ENCODE measurements at places on chromosomes 13 and 19.

DNA sequence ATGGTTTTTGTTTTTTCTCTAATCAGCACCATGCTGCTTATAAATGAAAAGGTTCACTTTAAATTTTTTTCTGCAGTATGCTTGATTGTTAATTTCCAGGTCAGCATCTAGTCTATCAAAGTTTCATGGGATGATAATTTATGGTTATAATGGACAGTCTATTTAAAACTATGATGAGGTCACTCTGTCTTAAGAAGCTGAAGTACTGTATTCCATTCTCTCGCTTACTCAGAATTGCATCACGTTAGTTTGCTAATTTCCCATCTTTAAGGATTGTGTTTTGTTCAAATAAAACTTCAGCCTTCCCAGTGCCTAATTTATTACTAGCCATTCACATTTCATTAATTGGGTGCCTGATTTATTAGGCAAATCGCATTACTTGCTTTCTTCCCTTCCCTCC is 94.3 kb downstream of the GPC6 start:
- peak; percentile 8 for DNase-seq

DNA sequence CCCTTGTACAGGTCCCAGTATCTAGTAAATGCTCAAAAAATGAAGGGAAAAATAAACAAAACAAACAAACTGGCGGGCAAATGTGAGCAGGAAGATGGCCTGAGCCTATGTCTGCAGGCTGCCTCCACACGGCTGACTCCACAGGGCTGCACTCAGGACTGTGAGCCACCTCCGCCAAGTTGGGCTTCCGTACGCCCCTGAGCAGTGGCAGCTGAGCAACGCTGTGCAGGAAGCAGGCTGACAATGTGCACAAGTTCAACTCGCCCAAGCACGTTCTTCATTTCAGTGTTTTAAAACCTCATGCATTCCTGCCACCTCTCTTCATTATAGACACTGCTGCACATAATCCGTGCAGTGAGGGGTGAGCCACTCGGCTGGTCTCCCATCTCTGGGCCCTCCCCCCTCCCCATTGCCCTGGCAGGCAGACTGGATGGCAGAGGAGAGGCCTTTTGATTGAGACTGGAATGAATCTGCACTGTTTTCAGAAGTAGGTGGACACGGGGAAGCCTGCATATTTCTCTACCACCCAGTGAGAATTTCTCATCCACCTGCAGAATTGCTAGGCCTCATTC is 915.3 kb downstream of the UQCRFS1 start:
- no peak for DNase-seq

DNA sequence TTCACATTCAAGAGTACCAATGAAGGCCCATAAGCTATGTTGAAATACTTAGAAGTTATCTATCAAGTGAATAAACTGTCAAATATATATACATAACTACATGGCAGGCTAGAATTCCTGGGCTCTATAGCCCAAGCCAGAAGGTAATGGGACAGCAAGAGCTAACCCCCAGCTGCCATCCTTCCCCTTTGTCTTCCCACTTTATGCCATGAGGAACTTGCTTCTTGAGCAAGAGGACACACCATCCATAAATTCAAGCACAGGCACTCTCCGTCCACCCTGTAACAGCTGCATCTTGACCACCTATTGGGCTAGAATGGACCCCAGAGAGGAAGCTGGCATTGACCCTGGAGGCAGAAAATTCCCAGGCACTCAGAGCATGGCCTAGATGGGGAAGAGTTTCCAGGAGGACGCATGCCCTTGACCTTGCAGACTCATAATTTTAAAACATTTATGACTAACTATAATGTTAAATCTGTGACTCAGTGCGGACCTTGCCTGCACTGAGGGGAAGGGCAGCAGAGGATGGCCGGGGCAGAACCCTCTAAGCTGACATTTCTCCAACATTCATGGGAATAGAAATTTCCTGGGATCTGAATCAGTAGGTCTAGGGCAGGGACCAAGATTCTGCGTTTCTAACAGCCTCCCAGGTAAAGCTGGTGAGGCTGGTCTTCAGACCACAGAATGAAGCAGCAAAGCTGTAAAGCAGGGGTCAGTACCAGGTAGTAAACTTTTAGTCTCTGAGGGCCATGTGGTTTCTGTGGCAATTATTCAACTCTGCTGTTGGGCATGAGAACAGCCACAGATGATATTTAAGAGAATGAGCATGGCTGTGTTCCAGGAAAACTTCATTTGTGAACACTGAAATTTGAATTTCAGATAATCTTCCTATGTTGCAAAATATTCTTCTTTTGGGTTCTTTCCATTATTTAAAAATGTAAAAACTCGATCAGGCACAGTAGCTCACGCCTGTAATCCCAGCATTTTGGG is 71.4 kb upstream of the CLDN10 start:
- DNase-seq = peak; percentile 37

DNA sequence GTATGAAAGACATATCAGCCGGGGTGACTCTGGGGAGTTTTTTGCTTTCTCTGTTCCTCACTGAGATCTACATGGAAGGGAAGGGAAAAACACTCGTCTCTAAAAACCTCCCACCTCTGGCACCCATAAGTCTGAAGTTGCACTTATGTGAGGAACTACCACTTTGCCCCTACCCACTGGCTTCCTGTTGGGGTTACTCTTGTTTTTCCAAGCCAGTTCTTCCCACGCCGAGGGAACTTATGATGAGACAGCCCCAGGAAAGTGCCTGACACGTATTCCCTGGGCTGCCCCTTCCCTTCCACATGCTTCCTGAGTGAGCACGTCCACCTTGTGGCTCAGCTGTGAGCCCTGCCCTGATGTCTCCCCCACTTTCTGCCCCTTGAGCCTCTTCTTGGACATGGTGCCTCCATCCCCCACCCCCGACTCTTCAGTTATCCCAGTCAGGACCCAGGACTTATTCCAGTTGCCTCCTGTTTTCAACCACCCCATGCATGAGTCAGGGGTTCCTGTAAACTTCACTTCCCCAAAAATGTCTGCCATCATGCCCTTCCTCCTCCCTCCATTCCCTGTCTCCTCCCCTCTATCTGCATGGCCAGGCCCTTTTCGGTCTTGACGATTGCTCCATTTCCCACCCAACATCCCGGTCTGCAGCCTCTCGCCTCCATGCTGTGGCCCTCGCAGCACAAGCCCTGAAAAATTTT is 5.1 kb upstream of the SIGLEC7 start:
- DNase-seq = no peak

GRCh38 chr13:30486230-30487074 is 20.7 kb upstream of the HMGB1 start:
- DNase-seq = no peak

- DNase-seq = peak; percentile 75
These were observed 40.8 kb downstream of the BBC3 start for GRCh38 chr19:47190167-47190727.

DNA sequence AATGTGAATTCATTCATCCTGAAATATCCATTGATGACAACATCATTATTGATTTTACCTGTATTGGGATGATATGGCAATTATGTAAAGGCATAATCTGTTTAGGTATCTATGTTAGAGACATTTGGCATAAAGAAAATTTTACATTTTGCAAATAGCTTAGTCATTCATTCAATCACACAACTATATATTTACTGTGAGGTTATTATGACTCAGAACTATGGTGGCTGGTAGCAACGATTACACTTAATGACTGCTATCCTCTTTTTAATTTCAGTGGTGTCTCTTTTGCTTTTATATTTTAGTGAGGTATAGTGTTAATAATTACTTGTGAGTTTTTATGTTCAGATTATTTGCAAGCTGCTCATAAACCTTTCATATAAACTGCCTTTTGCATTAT is 955.9 kb downstream of the SLITRK6 start:
- DNase-seq = no peak

GRCh38 chr19:30070198-30070967 is 128.3 kb downstream of the URI1 start:
- DNase-seq = no peak

- DNase-seq = no peak
These were observed 339.7 kb upstream of the EDNRB start for GRCh38 chr13:78258304-78258703.

GRCh38 chr19:34579281-34580054 is 97.5 kb downstream of the SCGB2B2 start:
- no peak for DNase-seq

- no peak for DNase-seq
These were observed 114.9 kb downstream of the PTPRS start for GRCh38 chr19:5225486-5226345.

DNA sequence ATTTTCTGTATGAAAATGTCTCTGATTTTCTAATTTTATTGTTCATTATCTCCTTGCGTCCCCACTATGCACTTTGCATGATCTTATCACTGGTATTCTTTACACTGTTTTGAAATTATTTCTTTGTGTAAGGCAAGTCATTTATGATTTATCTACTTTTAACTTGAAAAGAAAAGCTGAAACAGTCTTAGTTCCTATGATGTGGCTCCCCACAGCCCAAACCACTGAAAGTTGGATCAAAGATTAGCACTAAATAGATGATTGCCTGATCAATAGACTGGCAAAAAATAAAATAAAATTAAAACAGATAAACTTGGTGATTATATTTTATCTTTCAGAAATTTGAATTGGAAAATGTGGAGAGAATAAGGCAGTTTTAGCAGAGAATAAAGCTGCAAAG is 1101.9 kb downstream of the PCDH9 start:
- DNase-seq = no peak

- no peak for DNase-seq
These were observed 197.1 kb downstream of the VWA8 start for GRCh38 chr13:41763782-41764181.

GRCh38 chr13:99335603-99336002 is 28.4 kb upstream of the GPR183 start:
- no peak for DNase-seq

DNA sequence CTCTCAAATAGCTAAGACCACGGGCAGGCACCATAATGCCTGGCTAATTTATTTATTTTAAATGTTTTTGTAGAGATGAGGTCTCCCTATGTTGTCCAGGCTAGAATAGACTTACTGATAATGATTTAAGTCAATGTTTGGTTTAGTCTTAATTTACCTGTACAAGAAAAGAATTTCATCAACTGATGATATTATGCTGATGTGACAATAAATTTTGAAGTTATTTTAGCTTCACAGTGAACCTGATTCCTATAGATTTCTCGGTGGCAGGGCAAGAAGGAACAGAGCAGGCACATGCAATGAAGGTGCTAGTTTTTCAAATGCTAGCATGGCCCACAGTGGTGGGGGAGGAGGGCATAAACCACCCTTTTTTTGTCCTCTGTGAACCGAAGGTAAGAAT is 42.6 kb upstream of the CBY2 start:
- DNase-seq = no peak

GRCh38 chr19:31284621-31285020 is 64.6 kb downstream of the TSHZ3 start:
- no peak for DNase-seq

GRCh38 chr13:109383683-109384082 is 402.7 kb downstream of the IRS2 start:
- DNase-seq = peak; percentile 85

GRCh38 chr19:15108145-15108844 is 1.1 kb downstream of the SYDE1 start:
- DNase-seq = peak; percentile 34

- DNase-seq = no peak
These were observed 167.8 kb upstream of the SOX1 start for GRCh38 chr13:111898956-111899713.

DNA sequence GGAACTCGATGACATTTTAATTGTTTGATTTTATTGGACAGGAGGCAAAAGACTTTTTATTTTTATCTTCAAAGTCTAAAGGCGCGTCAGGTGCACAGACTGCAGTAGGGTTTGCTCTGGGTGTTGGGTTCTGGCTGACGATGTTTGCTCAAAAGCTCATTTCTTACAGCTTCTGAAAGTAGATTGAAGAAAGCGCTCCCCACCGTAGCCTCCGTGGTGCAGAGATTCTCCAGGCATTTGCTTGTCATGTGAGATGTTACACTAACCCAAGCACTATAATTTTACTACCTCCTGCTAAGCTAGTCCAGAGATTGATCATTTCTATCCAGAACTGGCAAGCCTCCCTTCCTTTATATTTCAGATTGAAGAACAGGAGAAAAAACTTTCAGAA is 14.5 kb upstream of the ATP11A start:
- no peak for DNase-seq

DNA sequence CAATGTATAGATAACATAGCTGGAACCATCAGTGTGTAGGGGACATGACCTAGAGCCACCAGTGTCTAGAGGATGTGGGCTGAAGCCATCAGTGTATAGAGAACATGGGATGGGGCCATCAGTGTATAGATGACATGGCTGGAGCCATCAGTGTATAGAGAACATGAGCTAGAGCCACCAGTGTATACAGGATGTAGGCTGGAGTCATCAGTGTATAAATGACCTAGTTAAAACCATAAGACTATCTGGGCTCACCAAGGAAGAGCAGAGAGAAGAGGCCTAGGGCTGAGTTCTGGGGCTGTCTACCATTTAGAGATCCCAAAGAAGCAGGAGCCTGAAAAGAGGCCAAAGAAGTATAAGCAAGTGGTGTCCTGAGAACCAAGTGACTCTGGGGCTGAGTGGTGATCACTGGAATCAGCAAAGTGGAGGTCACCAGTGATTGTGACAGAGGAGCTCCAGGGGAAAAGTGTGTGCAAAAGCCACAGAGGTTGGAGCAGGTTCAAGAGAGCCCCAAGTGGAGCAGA is 41.0 kb downstream of the RFX2 start:
- DNase-seq = no peak

- no peak for DNase-seq
These were observed 293.9 kb upstream of the HTR2A start for GRCh38 chr13:47190696-47191305.

- DNase-seq = no peak
These were observed 13.1 kb upstream of the LPAR6 start for GRCh38 chr13:48426052-48426451.

GRCh38 chr13:77514336-77514726 is 21.2 kb upstream of the SCEL start:
- no peak for DNase-seq

DNA sequence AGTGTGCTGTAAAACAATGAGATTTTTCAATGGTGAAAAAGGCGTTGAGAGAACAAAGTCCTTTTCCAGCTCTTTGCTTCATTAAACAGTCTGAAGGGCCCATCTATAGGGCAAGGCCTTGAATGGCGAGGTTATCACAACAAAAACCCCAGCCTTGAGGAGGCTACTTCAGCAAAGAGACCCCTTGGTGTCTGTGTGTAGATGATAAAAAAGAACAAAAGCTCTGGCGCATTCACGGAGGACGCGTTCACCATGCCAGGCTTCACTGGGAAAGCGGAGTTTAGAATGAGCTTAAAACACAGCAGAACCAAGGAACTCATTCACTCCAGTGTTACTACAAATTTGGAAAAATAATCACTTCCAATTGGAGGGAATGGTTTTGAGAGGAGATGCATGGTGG is 530.0 kb upstream of the ARGLU1 start:
- DNase-seq = no peak

DNA sequence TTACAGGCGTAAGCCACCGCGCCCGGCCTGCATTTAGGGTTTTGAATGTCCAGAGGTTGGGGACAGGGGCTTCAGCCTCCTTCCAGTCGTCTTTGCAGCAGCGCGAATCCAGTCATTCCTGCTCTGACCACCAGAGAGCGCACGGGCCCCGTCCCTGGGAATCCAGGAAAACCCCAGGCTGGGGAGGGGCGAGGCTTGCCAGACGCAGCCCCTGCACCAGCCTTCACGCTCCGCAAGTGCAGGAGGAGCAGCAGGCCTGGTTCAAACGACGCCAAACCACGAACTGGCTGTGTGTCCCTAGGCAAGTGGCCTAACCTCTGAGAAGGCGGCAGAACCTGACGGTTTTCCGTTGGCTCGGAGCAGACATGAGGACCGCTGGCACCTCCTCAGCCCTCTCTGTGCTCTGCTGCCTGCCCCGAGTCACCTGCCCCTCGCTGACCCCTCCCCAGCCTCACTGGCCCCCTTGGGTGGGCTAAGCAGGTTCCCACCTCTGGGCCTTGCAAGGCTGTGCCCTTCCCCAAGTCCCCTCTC is 2.0 kb upstream of the RNF126 start:
- DNase-seq = peak; percentile 73

Measured in EL (cell line).